ENCODE measurements at places on chromosomes 1 and 21.

DNA sequence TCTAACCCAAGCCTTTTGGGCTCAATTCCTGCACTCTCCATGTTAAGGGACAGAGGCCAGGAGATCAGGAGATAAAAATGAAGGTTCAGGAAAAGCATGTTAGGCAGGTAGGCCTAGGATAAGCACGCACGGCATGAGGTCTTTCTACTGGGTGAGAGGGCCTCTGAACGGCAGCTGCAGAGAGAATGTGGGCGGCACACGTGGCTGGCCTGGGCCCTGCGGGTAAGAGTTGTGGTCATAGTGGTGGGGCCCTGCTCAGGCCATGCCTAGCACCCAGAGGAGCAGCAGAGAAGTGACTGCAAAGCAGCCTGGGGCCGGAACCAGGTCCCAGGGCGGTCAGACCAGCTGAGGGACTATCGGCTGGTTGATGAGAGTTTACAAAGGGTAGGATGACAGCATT lies 7.5 kb upstream of the FOXO6 start:
- DNase-seq: no peak

DNA sequence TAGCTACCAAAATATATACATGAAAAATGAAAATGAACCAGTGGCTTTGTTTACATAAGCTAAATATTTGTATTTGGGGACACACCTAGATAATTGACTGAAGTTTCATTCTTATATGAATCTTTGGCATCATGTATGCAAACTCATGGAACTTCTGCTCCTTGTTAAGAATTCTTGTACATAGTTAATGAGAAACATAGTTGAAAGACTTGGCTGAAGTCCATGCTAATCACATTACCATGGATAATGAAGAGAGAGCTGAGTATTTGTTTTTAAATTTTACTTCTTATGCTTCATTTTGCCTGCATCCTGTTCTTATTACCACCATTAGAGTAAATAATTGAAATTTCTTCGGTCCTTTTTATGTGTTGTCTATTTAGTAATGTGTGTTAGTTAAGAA lies 108.8 kb downstream of the LRRC53 start:
- no peak for DNase-seq

GRCh38 chr1:47440599-47441081 lies 2.8 kb downstream of the FOXD2 start:
- no peak for DNase-seq

DNA sequence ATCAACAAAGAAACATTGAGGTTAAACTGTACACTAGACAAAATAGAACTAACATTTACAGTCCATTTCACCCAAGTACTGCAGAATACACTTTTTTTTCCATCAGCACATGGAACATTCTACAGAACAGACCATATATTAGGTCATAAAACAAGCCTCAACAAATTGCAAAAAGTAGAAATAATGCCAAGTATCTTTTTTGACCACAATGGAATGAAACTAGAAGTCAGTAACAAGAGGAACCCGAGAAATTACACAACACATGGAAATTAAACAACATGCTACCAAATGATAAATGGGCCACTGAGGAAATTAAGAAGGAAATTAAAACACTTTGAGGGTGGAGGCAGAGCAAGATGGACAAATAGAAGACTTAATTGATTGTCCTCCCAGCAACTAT lies 8.4 kb upstream of the C1orf185 start:
- DNase-seq: no peak

- no peak for DNase-seq
These were observed 54.2 kb downstream of the FCRL5 start for GRCh38 chr1:157497987-157498735.

DNA sequence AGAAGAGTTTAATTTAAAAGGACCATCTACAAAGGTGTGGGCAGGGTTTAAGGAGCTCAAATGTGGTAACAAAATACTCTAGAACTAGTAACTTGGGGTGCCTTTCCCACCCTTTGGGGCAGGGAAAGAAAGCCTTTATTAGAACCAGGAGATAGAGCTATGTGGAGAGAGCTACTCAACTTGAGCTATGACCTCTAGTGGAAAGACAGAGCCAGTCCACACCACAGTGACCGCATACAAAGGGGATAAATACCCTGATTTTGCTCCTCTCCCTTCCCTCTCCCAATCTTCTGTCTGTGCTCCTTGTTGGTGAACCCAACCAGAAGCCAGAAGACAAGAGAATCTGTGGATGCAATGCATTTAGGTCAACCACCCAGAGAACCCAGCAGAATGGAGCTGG lies 54.4 kb upstream of the JAK1 start:
- no peak for DNase-seq

- no peak for DNase-seq
These were observed 52.0 kb downstream of the PRDM2 start for GRCh38 chr1:13751985-13752384.

GRCh38 chr1:56569661-56570060 lies 9.7 kb downstream of the PLPP3 start:
- DNase-seq: no peak

- no peak for DNase-seq
These were observed 6.2 kb upstream of the RRP1 start for GRCh38 chr21:43783098-43783700.

GRCh38 chr1:38285807-38286530 lies 239.4 kb upstream of the POU3F1 start:
- no peak for DNase-seq
